Metanephros (tissue), 2 donors: ENCODE measurements at places on chromosomes 1 and 21. TPM values are rescaled to one million over a fixed set of nuclear protein-coding genes. Genes with fewer than 3 reads are reported as not detected.

The F13B gene
- not detected for total RNA-seq

The FAM151A gene
- 9.3 TPM for total RNA-seq

The NCF2 gene
- 13.4 TPM for total RNA-seq

The TNFSF18 gene
- 0.70 TPM for total RNA-seq

The WRAP73 gene
- 33.3 TPM for total RNA-seq

The MIXL1 gene
- not detected for total RNA-seq

The FCGR2B gene
- total RNA-seq: 5.3 TPM

The SPRR2G gene
- total RNA-seq: not detected

The RCSD1 gene
- total RNA-seq: 26.0 TPM

The DHCR24 gene
- 36.1 TPM for total RNA-seq

The UBL4B gene
- total RNA-seq: not detected

The HORMAD1 gene
- not detected for total RNA-seq

The CRB1 gene
- 3.1 TPM for total RNA-seq

The LIN28A gene
- total RNA-seq: not detected

The OR14I1 gene
- not detected for total RNA-seq

The EDN2 gene
- 3.5 TPM for total RNA-seq

The TRIM17 gene
- total RNA-seq: 4.6 TPM

The DIP2A gene
- total RNA-seq: 51.3 TPM

The S1PR1 gene
- total RNA-seq: 43.3 TPM

The CTSE gene
- 0.88 TPM for total RNA-seq

The PODN gene
- 6.5 TPM for total RNA-seq

The GRHL3 gene
- total RNA-seq: 2.5 TPM

The C1orf185 gene
- not detected for total RNA-seq

The DIO1 gene
- total RNA-seq: 8.6 TPM

The KCNT2 gene
- total RNA-seq: 16.3 TPM

The RAVER2 gene
- 19.9 TPM for total RNA-seq

The CFAP57 gene
- total RNA-seq: 0.70 TPM

The ATP1A4 gene
- 0.76 TPM for total RNA-seq

The CALML6 gene
- 33.0 TPM for total RNA-seq

The GJC2 gene
- 2.0 TPM for total RNA-seq

The DDR2 gene
- total RNA-seq: 42.5 TPM

The IL19 gene
- 0.70 TPM for total RNA-seq

The SELENBP1 gene
- total RNA-seq: 60.4 TPM

The DDAH1 gene
- total RNA-seq: 80.4 TPM

The AADACL3 gene
- not detected for total RNA-seq

The THEM5 gene
- total RNA-seq: 0.41 TPM

The CLEC20A gene
- 1.8 TPM for total RNA-seq

The OR10T2 gene
- total RNA-seq: not detected

The PTPRU gene
- total RNA-seq: 35.8 TPM

The EEIG2 gene
- total RNA-seq: 23.4 TPM

The RIPPLY3 gene
- 0.99 TPM for total RNA-seq

The HCRTR1 gene
- 0.35 TPM for total RNA-seq

The SYTL1 gene
- 8.7 TPM for total RNA-seq

The C1orf87 gene
- total RNA-seq: 0.06 TPM

The TTC39A gene
- total RNA-seq: 9.6 TPM
